Midbrain (tissue), 1 donor: ENCODE measurements at places on chromosomes 12 and 14.

GRCh38 chr12:118063576-118064391, 2.8 kb upstream of the WSB2 start:
- no peak for DNase-seq

DNA sequence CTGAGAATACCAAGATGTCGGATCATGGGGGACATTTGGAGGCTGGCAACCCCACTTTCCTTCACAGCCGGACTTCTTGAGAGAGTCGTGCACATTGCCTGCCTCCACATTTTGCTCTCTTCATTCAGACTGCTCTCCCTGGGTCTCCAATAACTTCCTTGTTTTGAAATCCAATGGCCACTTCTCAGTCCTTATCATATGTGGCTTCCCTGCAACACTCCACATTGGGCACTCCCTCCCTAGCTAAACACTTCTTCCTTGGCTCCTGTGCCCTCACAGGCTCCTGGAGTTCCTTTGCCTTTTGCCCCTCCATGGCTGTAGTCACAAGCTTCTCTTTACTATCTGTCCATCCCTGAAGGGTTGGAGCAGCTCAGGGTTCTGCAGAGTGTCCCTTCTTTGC, 30.1 kb downstream of the NPC2 start:
- no peak for DNase-seq

DNA sequence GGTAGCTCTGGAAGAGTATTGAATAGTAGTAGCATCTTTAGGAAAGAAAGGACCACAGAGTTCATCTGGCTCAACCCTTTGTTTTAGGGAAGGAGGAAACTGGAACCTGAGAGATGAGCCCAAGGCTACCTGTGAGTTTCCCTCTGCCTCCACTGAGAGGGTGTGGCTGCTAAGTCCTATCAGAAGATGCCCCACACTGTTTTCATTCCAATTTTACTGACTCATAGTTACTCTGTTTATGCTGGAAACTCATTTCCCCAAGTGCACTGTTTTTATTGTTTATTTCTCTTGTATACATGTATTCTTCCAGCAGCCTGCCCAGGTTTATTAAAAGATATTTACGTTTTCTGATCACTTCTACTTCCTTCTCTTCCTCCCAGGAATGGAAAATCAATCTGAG, 127.4 kb upstream of the ARHGAP5 start:
- no peak for DNase-seq

- DNase-seq, result no peak
Measured at GRCh38 chr12:127429551-127430285, 837.3 kb upstream of the TMEM132C start.

DNA sequence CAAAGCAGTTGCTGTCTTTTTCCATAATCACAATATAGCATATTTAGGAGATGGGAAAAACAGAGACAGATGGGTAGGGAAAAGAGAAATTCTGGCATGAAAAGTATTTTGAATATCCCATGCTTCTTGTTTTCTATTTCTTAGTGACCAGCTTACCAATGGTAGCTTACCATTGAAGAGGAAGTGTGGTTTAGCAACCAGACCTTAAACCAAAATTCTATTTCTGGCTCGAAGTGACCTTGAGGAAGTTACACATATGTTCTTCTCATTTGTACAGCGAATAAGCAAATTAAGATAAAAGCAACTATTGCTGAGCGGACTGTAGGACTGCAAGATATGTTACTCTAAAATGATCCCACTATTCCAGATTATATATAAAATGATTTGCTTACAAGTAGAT, 82.9 kb downstream of the FGD4 start:
- DNase-seq, result no peak

GRCh38 chr12:129771238-129771637, 132.6 kb downstream of the TMEM132D start:
- no peak for DNase-seq

GRCh38 chr12:33000016-33000415, 103.4 kb upstream of the PKP2 start:
- DNase-seq, result no peak

GRCh38 chr14:50520947-50521815, 11.2 kb downstream of the MAP4K5 start:
- no peak for DNase-seq

DNA sequence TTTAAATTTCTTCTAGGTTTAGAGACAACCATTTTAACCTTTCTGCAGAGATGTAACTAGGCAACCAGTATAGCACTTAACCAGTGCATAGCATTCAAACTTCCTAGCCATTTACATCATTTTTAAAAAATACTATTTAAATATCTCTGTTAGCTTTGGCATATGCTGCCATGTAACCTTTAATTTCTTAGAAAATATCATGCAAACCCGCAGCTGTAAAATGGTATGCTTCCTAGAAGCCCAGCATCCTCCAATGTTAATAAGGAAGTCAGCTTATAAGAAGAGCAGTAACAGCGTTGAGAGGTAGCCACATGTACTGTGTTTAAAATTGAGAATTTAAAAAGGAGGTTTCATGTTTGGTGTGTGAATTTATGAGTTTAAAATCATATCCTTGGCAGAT, 22.8 kb downstream of the GNG2 start:
- no peak for DNase-seq

DNA sequence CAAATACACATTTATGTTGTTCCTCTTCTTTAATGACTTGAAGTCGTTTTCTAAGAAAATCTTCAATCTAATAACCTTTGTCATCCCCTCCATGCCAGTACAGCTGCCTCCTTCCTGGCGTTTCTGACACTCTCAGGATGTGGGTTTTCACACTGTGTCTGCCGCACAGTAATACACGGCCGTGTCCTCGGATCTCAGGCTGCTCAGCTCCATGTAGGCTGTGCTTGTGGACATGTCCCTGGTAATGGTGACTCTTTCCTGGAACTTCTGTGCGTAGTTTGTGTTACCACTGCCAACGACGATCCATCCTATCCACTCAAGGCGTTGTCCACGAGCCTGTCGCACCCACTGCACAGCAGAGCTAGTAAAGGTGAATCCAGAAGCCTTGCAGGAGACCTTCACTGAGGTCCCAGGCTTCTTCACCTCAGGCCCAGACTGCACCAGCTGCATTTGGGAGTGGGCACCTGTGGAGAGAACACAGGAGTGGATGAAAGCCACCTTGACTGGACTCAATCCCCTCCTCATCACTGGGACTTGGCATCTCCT, 1095.9 kb downstream of the TMEM121 start:
- DNase-seq, result no peak

GRCh38 chr14:97276573-97276972, 479.4 kb downstream of the VRK1 start:
- no peak for DNase-seq
